ENCODE measurements at places on chromosomes 16 and 17. TPM values are rescaled to one million over a fixed set of nuclear protein-coding genes. Genes with fewer than 3 reads are reported as not detected.

Gene MYH11
- total RNA-seq, result 18.2 TPM

GRCh38 chr17:61536422-61536955 is 54.5 kb downstream of the NACA2 start:
- DNase-seq, result no peak

- DNase-seq, result no peak
Measured at GRCh38 chr16:5895976-5896375, 798.4 kb upstream of the EEF2KMT start.

DNA sequence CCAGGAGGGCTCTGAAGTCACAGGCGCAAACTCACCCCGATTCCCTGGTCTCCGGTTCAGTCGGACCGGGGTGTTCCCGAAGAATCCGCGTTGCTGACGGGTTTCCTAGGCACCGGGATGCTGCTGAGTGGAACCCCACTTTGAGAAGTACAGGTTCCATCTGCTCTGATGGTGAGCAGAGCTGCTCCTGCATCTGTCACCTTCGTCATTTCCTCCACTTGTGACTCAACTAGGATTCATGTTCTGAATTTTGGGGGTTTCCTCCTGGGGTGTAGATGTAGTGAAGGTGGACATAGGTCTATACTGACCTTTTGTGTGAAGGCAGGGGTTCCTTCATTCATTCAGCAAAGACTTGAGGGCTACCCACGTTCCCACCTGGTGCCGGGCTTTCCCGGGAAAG is 25.0 kb downstream of the LGALS3BP start:
- DNase-seq, result no peak

Gene FOXC2
- 2.0 TPM for total RNA-seq

DNA sequence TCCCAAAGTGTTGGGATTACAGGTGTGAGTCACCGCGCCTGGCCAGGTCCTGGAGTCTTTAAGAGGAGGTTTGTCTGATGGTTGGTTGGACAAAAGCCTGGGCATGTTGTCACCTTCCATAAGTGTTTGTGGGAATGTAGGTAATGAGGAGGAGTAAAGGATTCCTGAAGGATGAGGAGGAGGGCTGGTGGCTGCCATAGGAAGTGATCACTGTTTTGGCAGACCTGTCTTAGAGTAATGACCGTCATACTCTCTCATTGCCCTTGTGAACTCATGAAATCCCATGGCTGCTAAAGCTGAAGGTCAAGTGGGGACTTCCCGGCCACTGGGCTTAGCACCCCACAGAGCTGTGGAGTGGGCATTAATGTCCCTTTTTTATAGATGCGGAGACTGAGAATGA is 40.5 kb downstream of the TENT4B start:
- DNase-seq, result no peak

DNA sequence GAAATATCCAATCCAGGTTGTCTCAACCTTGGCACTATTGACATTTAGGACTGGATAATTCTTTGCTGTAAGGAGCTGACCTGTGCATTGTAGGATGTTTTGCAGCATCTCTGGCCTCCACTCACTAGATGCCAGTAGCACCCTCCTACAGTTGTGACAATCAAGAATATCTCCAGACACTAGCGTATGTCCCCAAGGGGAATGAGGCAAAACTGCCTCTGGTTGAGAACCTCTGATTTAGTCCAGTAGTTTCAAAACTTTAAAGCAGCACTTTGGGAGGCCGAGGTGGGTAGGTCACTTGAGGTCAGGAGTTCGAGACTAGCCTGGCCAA is 48.4 kb downstream of the IQCK start:
- DNase-seq, result no peak

Gene TLCD3B
- total RNA-seq, result not detected

DNA sequence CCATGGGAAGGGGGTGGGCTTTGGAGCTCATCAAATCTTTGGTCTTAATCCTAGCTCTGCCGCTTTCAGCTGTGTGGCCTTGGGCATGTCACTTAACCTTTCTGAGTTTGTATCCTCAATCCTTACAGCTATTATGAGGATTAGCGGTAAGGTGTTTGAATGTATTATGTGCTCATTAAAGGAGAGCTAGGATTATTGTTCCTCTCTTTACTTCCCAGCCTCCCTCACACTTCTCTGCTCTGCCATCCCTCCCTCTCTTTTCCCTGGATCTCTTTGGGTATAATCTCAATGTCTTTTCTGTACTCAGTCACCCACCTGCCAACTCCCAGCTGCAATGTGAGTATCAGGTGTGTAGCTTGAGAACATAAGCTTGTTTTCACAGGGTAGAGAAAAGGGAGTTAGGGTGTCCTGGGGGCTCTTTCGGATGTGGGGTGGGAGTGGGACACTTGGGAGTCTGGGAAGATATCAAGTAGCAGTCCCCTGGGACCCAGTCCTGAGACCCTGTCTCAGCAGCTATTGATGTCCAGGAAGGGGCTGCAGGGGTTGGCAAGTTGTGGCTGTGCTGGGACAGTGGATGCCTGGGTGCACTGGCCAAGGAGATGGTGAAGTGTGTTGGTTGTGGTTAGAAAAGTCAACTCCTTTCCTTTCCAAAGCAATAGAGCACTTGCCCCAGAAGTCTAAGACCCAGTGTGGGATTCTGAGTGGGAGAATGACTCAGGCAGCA is 1.8 kb downstream of the EFNB3 start:
- no peak for DNase-seq

- DNase-seq, result no peak
Measured at GRCh38 chr17:16940116-16940881, 31.6 kb downstream of the TNFRSF13B start.
